GM06990 (cell line): ENCODE measurements at places on chromosomes 12 and 14.

DNA sequence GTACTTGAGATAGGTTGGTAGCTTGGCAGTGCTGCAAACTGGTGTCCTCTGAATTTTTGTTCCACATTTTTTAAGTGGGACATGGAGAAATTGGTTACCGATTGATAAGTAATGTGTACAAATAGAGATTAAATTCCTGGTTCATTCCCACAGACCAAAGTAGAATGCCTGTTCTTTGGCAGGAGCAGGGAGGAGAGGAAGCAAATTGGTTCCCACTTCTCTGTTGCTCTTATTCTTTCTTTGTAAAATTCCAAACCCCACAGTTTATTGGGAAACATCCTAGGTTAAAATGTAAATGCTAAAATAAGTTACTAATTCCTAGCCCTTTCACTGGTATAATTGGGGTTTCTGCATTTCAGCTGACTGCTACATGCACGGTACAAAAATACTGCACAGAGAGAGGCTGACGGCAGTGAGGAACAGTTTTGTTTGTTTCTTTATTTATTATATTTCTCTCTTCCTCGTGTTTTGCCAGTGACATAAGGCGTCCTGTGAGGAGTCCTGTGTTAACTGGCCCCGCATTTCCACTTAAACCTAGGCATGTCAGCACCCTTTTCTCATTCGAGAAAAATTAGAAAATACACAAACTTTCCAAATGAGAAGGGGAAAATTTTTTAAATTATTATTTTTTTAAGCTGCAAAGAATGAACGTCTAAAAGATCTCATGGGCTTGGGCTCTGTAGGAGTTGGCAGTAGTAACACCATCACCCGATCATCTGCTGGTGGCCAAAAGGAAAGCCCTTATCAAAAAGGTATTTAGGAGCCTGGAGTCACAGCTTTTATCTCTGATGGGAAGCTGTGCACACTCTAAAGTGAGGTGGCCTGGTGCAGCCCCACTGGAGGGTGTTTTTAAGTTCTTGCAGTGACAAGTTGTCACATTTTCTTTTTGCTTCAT is 25.4 kb upstream of the BCL7A start:
- DNase-seq: no peak

- DNase-seq: peak; percentile 48
Measured at GRCh38 chr12:26833743-26834490, 923 bp upstream of the ITPR2 start.

- peak; percentile 9 for DNase-seq
Measured at GRCh38 chr12:131917139-131917710, 11.9 kb upstream of the PUS1 start.

- DNase-seq: no peak
Measured at GRCh38 chr14:70660967-70661893, 19.5 kb downstream of the TTC9 start.

GRCh38 chr14:29444805-29445204 is 482.8 kb downstream of the PRKD1 start:
- DNase-seq: no peak

GRCh38 chr14:67515386-67516079 is 17.6 kb upstream of the PLEKHH1 start:
- DNase-seq: peak; percentile 40

DNA sequence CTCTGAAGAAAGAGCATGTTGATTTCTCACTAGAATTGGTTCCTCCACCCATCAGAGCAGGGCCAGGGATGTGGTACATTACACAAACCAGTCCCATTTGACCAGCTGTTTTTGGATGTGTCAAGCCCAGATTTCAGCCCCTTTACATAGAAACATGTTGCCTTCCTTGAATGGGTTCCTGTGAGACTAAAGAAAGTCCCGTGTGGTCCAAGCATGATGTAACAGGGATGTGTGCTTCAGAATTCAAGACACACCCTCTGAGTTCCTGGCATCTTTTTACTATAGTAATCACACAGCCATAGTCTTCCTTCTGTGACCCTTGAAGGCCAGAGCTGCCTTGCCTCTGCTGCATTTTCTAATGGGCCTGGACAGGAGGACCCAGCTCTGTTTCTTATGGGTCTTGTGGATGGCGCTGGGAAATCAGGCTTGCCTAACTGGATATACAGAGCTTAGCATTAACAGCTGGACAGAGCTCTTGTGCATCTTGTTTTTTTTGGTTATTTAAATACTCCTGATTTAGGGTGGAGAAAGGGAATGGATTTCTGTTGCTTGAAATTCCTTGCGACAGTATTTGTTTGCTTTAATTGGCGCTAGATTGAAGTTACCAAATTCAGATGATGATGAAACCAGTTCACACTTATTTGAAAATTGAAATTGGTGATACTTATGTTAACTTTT is 341.0 kb downstream of the ZFP36L1 start:
- no peak for DNase-seq

DNA sequence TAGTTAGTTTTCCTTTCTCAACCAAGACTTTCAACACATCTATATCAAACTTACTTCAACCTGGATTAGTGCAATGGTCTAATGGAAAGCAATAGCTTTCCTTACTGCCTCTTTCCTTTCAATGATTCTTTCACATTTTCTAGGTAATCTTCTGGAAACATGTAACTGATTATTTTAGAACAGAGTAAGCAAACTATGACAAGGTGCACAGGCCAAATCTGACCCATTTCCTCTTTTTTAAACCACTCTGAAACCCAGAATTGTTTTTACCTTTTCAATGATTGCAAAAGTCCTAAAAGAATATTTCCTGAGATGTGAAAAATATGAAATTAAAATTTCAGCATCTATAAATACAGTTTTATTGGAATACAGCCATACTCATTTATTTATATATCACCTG is 81.6 kb upstream of the TMTC2 start:
- DNase-seq: no peak

DNA sequence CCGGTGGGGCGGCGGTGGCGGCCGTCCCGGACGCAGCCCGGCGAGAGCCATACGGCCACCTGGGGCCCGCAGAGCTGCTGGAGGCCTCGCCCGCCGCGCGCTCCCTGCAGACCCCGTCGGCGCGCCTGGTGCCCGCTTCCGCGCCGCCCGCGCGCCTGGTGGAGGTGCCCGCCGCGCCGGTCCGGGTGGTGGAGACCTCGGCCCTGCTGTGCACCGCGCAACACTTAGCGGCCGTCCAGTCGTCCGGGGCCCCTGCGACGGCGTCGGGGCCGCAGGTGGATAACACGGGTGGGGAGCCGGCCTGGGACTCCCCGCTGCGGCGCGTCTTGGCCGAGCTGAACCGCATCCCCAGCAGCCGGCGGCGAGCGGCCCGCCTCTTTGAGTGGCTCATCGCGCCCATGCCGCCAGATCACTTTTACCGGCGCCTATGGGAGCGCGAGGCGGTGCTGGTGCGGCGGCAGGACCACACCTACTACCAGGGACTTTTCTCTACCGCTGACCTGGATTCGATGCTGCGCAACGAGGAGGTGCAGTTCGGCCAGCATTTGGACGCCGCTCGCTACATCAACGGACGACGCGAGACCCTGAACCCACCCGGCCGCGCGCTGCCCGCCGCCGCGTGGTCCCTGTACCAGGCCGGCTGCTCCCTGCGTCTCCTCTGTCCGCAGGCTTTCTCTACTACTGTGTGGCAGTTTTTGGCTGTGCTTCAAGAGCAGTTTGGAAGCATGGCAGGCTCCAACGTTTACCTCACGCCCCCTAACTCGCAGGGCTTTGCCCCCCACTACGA is 716 bp downstream of the RIOX1 start:
- DNase-seq: peak; percentile 84

GRCh38 chr14:76698191-76698590 is 63.1 kb upstream of the VASH1 start:
- DNase-seq: no peak

DNA sequence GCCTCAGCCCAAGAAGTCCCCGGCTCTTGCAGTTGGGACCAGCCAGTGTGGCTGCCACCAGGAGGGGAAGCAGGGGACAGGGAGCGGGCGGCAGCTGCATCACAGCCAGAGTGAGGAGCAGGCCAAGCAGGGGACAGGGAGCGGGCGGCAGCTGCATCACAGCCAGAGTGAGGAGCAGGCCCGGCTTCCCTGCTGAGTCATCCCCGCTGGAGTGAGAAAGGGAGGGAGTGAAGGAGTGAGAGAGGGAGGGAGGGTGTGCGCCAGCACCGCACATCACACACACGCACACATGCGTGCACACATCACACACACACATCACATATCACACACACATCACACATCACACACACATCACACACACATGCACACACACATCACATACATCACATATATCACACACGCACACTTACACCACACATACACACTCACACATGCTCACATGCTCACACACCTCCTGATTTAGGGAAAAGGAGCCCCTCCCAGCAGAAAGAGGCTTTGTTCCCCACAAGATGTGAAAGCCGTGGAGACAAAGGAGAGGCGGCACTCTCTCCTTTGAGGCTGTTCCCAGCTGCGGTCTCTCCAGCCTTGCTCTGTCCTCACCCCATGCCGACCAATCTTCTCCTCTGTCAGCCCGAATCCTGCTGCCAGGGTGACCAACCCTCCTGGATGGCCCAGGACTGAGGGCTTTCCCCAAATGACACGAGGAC is 16.7 kb upstream of the ZDHHC22 start:
- DNase-seq: no peak

GRCh38 chr14:44396226-44396625 is 110.9 kb downstream of the FSCB start:
- DNase-seq: no peak

DNA sequence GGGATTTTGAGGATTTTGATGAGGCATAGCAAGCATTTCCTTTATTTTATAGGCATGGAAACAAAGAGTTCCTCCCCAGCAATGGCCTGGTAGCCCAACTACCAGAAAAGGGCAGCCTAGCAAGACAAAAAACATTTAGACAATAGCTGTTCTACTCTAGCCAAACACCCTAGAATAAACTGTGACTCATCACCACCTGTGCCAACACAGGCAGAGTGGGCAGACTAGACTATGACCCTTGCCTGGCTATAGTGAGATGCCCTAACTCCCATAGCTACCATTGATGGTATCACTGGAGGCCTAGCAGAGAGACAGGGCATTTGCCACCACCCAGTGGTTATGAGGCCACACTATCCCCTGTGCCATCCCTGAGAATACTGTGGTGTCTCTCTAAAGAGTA is 15.5 kb upstream of the CCER1 start:
- no peak for DNase-seq

GRCh38 chr14:95502381-95502950 is 14.0 kb downstream of the SYNE3 start:
- no peak for DNase-seq

GRCh38 chr12:13442457-13442856 is 245.9 kb downstream of the EMP1 start:
- DNase-seq: no peak

GRCh38 chr14:97846156-97846555 is 1049.0 kb downstream of the VRK1 start:
- DNase-seq: no peak

DNA sequence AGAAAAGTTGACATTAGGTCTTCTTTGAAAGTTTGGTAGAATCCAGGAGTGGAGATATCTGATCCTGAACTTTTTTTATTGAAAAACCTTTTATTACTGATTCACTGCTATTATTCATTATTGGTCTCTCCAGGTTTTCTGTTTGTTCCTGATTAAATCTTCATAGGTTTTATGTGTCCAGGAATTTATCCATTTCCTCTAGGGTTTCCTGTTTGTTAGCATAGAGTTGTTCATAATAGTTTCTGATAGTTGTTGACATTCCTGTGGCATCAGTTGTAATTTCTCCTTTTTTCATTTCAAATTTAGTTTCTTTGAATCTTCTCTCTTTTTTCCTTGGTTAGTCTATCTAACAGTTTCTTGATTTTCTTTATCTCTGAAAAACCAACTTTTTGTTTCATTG is 370.3 kb downstream of the SLC6A15 start:
- no peak for DNase-seq

DNA sequence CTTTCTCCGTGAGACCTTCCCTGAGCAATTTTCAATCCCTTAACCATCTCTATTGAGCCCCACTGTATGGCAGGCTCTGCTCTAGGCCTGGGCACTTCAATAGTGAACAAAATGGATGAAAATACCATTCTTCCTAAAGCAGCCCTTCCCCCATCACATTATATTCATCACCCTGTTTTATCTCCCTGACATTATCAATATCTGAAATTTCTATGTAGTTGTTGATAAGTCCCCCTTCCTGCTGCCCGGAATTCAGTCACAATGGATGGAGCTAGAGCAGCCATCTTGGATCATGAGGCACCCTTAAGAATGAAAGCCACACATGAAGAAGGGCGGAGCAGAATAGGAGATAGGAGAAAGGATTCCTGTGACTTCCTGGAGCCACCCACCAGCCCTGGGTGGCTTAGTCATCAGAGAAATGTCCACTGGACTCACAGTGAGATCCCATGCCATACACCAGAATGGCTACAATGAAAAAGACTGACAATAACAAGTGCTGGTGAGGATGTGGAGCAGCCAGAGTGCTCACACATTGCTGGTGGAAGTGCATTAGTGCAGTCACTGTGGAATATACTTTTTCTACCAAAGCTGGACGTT is 33.9 kb downstream of the SCARB1 start:
- DNase-seq: no peak

- no peak for DNase-seq
Measured at GRCh38 chr12:15227004-15227679, 5.9 kb upstream of the RERG start.

- DNase-seq: no peak
Measured at GRCh38 chr12:1517734-1518525, 76.5 kb downstream of the FBXL14 start.

DNA sequence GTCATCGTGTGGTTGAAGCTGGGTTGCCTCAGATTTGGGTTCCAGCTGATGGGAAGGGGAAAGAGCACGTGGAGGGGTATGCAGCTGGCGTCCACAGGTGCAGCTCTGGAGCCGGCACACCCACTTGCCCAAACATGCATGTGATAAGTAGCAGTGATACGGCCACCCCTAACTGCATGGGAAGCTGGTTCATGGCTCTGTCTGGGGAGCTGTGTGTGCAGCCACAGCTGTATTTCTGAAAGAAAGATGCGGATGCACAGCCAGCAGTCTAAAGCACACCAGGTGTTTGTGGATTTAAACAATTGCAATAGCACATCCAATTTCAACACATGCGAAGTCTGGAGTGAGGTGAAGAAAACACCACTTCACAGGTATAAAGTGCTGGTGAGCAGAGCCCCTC is 181.4 kb downstream of the EFCAB11 start:
- DNase-seq: peak; percentile 59

- DNase-seq: no peak
Measured at GRCh38 chr14:32166029-32166428, 35.8 kb upstream of the RNU6-7 start.

DNA sequence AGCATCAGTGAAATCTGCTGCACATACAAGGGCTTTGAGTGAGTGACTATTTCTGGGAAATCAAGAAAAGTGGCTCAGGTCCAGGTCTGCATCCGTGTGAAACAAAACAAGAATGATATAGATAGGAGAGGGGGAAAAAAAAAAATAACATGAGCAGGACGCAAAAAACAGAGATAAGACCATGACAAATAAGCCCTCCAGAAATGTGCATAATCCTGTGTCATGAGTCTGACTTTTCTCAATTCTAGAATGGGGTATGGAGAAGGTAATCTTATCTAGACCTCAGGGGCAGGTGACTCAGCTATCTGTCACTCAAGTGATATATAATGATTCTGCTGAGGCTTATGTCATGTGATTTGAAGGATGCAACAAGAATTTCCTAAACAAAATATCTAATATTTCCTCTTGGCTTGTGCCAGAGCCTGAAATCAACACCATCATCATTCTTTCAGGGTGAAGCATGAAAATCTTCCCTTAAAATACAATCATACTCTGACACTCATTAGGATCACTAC is 250.0 kb downstream of the PHLDA1 start:
- no peak for DNase-seq
